ENCODE measurements at places on chromosomes 5 and 9.
A peak's percentile ranks its signal among the peaks of the same experiment; 100 is the strongest.

DNA sequence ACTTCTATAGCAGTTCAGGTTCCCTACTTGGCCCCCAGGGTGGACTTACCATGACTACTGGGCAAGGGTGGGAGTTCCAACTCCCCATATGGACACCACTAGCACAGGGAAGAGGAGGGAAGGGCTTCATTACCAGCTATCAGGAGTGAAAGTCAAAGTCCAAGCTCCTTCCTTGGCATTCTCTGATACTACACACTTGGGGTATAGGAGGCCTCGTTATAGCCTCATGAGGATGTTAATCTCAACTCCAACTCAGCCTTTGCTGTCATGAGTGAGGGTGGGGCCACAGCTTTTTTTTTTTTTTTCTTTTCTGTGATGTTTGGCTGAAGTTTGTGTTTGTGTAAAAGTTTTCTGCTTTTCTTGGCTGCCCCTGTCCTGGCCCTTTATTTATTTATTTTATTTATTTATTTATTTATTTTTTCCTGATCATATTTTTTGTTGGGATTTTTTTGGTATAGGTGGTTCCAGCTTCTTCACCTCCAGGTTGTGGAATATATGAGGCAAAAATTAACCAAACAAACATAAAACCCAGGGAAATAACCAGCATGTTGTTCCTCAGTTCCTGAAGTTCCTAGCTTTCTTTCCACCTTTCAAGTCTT, 8.7 kb downstream of the GARIN3 start:
- DNase-seq, result no peak

- DNase-seq, result no peak
Measured at GRCh38 chr5:36948041-36948440, 71.5 kb downstream of the NIPBL start.

DNA sequence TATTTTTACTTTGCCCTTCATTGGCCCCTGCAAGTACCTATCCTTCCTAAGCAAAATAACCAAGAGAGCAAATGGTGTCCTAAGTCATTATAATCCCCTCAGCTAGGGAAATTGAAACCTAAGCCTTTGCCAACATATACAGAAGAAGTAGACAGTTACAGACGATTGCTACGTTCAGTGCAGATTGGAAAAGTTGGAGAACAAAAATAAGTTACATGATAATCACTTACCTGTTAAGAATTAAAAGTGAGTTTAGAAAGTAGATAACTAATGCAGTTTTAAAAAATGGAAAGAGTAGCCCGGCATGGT, 244.8 kb downstream of the MPDZ start:
- no peak for DNase-seq

GRCh38 chr5:132829742-132830435, 558 bp downstream of the SHROOM1 start:
- DNase-seq, result peak; percentile 48

GRCh38 chr5:78533356-78533755, 115.2 kb downstream of the LHFPL2 start:
- DNase-seq, result no peak

- DNase-seq, result no peak
Measured at GRCh38 chr5:131389096-131389868, 125.4 kb downstream of the CDC42SE2 start.

DNA sequence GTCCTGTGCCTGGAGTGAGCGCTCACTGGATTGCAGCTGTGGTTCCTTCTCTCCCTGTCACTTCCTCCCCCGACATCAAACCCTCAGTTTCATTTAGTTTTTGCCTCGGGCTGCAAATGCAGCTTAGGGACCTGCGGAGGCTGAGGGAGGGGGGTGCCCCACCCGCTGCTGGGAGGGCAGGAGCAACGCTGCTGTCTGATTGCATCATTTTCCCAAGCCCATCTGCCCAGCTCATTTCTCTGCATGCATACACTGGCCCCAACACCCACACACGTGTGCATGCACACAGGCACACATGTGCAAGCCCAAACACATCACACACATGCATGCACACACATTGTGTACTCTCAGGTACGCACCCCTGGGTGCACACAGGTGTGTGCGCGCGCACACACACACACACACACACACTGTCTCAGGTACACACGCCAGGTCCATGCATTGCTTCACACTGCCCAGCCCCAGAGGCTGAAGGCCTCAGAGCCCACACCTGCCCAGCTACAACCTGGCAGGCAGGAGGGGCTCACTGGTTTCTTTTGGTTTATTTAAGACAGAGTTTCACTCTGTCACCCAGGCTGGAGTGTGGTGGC, 3.4 kb downstream of the ASS1 start:
- no peak for DNase-seq

GRCh38 chr9:19470567-19470966, 61.8 kb downstream of the ACER2 start:
- no peak for DNase-seq

DNA sequence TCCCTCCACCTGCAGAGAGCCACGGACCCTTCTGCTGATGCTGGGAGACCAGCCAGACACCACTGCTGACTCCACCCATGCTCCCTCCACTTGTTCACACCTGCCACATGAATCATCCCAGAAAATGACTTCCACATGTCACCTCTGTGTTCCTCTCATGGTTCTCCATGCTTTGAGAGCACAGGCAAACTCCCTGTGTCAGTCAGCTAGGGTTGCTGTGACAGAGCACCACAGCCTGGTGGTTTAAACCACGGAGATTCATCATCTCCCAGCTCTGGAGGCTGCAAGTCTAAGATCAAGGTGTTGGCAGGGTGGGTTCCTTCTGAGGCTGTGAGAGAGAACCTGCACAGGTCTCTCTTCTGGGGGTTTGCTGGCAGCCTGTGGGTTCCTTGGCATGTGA, 381.4 kb downstream of the GADD45G start:
- no peak for DNase-seq

GRCh38 chr9:85402551-85402950, 339.2 kb downstream of the AGTPBP1 start:
- DNase-seq, result no peak

DNA sequence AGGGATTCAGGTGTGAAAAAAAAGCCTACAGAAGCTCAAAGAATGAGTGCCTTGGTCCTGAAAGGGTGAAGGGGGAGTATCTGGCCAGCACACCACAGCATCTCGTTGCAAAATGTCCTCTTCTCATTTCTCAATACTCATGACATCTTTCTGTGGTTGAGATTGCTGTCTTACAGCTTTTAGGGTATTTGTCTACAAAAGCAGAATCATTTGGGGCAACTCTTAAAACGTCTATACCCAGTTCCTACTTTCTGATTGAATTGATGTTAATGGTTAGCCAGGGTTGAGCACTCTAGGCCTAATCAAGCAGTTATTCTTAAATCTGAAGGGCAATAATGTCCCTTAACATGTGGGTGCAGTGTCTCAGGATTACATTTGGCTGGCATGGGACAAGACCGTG, 21.2 kb upstream of the PCSK5 start:
- DNase-seq, result no peak

GRCh38 chr5:176902911-176903664, 3.9 kb upstream of the HK3 start:
- no peak for DNase-seq

DNA sequence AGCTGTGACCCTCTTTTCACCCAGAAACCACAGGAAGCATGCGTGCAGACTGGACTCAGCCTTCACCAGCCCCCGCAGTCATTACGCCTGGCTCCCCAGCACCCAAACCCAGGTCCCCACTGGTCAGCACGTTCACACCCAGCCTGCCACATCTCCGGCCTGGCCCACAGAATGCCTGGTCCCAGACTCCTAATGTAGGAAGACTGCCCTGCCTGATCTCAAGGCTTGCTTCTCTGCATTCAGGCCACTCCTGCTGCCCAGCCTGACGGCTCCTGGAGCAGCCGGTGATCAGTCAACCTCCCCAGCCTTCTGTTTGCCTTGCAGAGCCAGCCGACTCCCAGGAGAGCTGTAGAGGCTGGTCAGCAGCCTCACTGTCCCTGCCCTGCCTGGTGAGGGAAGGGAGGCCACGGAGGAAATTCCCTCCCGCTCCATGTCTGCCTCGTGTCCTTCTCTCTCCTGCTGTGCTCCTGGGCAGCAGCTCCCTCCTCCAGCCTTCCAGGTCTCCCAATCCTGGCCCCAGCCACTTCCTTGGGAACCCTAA, 25.4 kb downstream of the ADAMTS2 start:
- no peak for DNase-seq

DNA sequence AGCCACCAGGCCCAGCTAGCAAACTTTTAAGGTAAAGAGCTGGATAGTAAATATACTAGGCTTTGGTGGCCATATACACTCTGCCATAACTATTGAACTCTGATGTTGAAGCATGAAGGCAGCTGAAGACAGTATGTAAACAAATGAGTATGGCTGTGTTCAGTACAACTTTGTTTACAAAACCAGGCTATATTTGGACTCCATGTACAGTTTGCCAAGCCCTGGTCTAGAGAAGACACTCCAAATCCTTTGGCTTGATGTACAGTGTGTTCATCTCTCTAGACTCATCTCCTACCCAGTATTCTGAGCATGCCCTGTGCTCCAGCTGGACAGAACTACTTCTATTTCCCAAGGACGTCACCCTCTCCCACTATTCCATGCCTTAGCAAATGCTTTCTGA, 54.3 kb upstream of the MEGF10 start:
- no peak for DNase-seq

- no peak for DNase-seq
Measured at GRCh38 chr9:128835246-128836210, 5.9 kb upstream of the SPOUT1 start.

- DNase-seq, result no peak
Measured at GRCh38 chr5:3004361-3005080, 253.0 kb upstream of the IRX2 start.

DNA sequence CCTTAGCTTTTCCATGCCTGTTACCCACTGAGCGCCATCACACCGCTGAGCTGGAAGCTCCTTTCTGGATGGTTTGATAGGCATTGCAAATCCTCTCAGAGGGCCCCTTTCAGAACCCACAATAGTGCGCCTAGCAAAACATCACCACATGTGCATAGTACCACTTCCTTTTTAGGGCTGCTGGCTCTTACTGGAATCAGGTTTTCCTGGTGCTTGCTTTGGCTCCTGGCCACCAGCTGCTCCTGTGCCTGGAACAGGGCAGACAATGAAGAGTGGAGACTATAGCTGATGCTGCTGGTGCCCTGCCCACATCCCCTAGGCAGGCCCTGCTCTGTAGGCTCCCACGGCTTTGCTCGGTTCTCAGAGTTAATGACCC, 163.6 kb upstream of the SEMA6A start:
- peak; percentile 16 for DNase-seq

DNA sequence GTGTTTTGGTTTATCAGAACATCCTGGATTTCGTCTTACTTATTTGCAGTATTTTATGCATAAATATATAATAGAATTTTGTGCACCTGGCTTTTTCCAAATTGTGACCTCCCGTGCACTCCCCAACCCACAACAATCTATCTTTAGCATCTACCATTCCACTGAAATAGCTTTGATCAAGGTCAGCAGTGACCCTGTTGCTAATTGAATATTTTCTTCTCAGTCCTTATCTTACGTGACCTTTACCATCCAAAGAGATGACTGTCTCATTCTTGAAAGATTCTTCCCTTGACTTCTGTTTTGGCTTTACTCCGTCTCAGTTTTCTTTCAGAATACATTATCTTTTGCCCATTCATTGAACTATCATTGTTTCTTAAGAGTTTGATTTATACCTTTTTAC, 18.4 kb downstream of the NDUFS4 start:
- no peak for DNase-seq

GRCh38 chr9:106869458-106869857, 6.5 kb downstream of the ZNF462 start:
- no peak for DNase-seq

GRCh38 chr9:93340091-93340490, 111.4 kb upstream of the FAM120A start:
- DNase-seq, result no peak

GRCh38 chr9:18333157-18333556, 140.8 kb upstream of the ADAMTSL1 start:
- DNase-seq, result no peak

- DNase-seq, result no peak
Measured at GRCh38 chr9:123316053-123316718, 39.8 kb upstream of the CRB2 start.

- DNase-seq, result no peak
Measured at GRCh38 chr5:151595411-151595826, 4.3 kb upstream of the FAT2 start.

DNA sequence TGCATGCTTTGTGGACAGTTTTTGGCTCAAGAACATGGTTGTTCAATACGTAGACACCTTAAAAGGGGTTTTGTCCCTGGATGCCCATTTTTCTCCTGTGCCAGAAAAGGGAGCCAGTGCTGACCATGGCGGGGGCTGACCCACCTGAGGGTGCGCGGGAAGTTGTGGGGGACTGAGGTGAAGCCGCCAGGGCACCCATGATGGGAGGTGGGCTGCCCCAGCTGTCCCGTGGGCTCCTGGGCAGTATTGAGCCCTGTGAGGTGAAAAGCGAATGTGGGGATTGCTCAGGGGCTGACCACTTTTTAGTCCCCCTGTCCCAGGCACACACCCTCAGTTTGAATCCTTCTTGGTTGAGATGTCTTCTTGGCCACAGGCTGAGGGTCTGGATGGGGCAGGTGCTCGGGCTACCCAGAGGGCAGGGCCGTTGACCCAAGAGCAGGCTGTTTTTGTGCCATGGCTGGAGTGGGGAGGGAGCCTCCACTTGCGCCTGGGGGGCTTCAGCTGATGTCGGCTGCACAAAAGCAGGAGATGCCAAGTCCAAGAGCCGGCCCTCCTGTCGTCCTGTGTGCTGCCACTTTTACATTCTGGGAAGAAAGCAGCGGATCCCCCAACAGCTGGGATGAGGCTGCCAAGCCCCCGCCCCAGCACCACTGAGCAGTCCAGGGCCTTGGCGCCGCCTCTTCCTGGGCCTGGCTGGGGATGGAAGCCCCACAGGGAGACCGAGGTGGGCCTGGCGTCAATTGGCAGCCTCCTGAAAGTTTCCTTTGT, 120.1 kb downstream of the WNK2 start:
- DNase-seq, result no peak

- no peak for DNase-seq
Measured at GRCh38 chr5:170327168-170327567, 29.6 kb upstream of the LCP2 start.

- DNase-seq, result no peak
Measured at GRCh38 chr9:70205366-70206020, 53.3 kb upstream of the SMC5 start.

DNA sequence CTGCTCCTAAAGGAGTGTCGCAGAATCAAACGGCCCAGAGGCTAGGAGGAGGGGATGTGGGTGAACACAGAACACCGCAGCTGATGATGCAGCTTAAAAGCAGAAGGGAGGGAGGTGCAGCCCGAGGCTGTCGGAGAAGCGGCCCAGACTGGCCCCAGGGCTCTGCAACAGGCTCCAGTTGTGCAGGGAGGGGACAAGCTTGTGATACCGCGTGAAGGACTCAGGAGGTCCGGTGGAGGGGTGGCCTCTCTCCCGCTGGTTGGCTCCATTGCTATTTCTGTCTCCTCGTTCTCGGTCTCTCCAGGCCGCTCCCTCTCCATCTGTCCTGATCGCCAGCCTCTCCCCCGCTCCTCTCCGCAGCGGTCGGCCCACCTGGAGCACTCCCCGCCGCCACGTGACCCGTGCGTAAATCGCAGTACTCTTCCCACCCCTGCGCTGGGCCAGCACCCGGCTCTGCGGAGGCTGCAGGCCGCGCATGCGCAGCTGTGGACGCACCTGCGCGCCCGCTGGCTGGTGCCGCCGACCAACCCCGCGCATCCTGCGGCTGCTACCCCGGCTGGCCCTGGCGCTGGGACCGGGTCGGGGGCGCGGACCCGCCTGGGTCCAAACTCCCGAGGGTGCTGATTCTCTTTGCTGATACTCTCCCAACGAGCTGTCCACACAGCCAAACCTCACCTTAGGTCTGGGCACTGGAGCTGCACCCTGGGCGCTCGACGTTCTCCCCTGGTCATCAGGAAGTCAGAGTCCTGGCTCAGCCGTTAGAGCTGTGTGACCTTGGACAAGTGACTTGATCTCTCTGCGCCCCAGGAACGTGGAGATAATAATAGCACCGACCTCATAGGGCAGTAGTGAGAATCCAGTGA, 3.7 kb upstream of the STXBP1 start:
- DNase-seq, result peak; percentile 88

Data from NCI-H2029 (cell line).